ENCODE measurements at places on chromosomes 2 and 18.

GRCh38 chr18:39840406-39840805, 2114.6 kb upstream of the PIK3C3 start:
- DNase-seq: peak; percentile 20

- DNase-seq: peak; percentile 53
Observed at GRCh38 chr18:63970809-63971205, 926 bp downstream of the SERPINB8 start.

GRCh38 chr2:99573634-99574251, 83.9 kb upstream of the REV1 start:
- DNase-seq: no peak

DNA sequence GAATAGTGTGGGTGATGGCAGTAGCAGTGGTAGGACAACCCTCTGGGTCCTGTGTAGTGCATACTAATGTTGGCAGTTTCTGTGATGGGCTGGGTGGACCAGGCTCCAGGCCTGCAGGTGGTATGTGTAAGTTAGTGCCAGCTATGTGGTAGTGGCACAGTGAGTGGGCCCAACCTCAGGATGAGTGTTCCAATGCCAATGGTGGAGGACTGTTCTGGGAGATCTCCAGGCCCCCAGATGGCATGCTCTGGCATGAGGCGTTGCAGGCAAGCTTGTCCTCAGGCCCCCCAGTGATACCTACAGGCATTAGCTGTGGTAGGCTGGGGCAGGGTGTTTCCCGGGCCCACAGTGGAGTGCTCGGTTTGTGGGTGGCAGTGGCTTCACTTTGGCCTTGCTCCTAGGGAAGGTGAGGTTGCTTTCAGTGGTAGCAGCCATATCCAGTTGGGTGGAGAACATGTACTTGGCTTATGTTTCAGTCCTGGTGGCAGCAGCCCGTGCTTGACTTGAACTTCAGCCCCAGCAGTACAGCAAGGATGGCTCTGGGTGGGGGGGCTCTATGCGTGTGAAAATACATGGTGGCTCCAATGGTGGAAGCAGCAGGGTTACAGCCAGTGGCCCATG, 32.4 kb downstream of the TEX51 start:
- no peak for DNase-seq

GRCh38 chr2:191234376-191234775, 10.8 kb upstream of the MYO1B start:
- DNase-seq: no peak

DNA sequence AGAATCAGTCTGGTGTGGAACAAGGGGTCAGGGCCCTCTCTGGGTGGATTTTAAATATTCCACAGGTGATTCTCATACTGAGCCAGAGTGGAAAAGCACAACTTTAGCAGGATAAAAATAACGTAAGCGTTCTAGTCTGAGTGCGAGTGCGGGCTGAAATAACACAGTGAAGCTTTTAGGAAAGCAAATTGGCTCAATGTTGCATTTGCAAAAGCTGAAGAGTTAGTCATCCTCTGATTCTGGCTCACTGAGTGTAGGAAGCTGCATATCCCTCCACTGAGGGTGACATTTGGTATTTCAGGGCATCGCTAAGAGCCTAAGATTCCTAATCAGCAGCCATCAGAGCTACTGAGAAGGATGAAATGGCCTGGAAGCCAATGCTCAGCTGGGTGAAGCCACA, 134.7 kb downstream of the RIF1 start:
- peak; percentile 9 for DNase-seq

DNA sequence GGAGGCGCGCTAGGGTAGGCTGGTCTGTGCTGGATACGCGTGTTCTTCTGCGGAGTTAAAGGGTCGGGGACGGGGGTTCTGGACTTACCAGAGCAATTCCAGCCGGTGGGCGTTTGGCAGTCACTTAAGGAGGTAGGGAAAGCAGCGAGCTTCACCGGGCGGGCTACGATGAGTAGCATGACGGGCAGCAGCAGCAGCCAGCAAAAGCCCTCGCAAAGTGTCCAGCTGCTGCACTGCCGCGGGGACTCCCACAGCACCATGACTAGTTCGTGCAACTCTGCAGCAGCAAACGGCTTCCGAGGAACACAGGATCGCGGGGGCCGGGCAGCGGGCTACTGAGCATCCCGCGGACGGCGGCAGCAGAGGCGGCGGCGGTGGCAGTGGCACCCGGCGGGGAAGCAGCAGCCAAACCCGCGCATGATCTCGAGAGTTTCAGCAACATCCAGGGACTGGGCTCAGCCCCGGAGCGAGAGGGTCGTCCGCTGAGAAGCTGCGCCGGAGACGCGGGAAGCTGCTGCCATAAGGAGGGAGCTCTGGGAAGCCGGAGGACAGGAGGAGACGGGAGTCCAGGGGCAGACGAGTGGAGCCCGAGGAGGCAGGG, 368 bp downstream of the TMEFF2 start:
- DNase-seq: peak; percentile 22

- DNase-seq: peak; percentile 98
Observed at GRCh38 chr18:22465859-22466457, 48.2 kb upstream of the CTAGE1 start.

DNA sequence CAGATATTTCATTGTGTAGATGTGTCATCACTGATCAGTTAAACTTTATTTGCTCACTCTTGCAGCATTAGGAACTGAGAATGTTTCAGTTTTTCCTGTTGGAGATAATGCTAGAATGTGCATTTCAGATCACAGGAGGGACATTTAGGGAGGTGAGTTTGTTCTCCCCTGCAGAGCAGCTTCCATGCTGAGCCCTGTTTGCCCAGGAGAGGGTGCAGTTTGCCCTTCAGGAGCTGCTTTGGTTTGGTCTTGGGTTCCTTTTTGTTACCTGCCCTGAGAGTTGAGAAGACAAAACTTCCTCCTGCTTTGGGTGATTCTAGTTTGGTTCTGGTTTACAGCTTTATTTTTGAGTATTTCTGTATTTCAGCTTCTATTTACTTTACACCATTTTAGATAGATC, 49.9 kb downstream of the DGKD start:
- peak; percentile 28 for DNase-seq

DNA sequence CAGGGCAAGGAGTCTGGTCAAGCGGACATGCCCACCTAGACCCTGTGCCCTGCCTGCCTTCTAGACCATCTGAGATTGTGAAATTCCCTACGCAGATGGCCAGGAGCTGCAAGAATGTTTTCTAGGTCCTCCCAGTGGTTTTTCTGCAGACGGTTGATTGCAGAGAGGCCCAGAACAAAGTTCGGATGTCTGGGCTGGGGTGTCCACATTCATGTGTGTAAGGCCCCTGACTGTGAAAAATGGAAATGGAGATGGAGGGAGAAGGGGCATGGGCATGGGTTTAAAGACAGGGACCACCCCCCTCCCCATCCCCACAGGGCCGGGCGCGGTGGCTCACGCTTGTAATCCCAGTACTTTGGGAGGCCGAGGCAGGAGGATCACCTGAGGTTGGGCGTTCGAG, 11.8 kb downstream of the ARHGAP25 start:
- no peak for DNase-seq

DNA sequence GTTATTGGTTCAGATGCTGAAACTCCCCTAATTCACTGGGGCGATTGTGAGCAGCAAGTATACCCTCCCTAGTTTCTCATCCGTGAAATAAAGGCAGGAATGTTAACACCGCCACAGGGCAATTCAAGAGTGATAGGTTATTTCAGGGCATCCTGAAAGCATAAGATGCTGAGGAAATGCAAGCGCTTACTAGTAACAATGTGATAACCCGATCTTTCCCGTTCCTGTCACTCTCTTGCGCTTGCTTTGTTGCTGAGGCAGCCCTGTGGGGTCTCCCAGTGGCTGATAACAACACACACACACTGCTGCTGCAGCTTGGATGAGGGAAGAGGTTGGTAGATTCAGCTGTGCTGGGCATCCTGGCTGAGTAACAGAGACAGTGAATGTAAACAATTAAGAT, 259.3 kb downstream of the AGPS start:
- DNase-seq: no peak

DNA sequence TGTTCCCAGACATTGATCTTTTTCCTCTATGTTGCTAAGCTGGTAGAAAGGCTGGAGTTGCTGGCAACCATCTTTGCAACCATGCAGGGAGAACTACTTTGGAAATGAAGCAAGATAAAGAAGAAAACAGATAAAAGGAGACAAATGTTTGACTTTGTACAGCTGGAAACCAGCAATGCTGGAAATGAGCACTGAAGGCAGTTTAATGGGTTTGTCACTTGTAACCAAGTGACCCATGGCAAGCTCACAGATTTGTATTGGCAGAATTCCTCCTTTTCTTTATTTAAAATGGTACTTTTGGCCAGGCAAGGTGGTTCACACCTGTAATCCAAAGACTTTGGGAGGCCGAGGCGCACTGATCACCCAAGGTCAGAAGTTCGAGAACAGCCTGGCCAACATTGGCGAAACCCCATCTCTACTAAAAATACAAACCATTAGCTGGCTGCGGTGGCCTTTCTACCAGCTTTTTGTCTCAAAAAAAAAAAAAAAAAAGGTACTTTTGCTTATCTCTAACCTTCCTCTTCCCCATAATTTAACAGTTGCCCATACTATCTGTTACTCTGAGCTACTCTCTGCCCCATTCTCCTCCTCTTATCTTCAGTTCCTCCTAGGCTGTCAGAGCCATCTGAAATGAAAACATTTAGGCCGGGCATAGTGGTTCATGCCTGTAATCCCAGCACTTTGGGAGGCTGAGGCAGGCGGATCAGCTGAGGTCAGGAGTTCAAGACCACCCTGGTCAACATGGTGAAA, 2.0 kb upstream of the BOLA3 start:
- DNase-seq: no peak

DNA sequence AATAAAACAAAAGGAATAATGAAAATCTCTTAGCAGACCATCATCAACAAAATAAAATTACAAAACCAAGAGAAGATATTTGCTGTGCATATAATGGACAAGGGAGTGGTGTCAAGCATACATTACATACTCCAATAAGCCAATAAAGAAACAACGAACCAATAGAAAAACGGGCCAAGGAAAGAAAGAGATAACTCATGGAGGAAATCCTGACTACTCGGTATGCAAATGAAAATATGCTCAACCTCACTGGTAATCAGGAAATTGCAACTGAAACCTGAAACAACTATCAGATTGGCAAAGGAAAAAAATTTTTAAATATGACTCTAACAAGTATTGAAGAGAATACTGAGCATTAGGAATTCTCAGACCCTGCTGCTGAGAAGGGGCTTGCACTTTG, 84.7 kb downstream of the BCL2 start:
- DNase-seq: no peak

GRCh38 chr18:11514267-11514666, 95.1 kb upstream of the SLC35G4 start:
- no peak for DNase-seq

- peak; percentile 82 for DNase-seq
Observed at GRCh38 chr2:241558532-241559322, at the start of gene BOK. BOK (plus strand) TSS chr2:241558745; CDS start chr2:241559484, 739 bp downstream.

DNA sequence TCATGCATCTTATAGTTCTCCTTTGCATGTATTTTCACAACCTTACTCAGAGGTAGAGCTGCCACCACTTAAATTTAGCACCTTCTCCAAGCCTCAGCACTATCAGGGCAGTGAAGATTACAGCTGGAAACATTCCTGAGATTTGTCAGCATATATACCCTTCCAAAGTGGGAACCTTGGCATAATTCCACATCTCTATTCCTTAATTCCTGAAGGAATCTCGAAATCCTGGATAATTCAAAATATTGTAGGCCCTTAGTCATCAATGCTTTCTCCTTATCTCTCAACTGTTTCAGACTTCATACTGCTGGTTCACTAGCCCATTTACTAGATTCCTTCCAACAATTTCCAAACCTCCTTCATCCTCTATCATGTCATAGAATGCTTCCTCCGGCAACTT, 87.4 kb downstream of the ITSN2 start:
- no peak for DNase-seq

- peak; percentile 69 for DNase-seq
Observed at GRCh38 chr2:133789743-133790142, 221.5 kb upstream of the NCKAP5 start.

DNA sequence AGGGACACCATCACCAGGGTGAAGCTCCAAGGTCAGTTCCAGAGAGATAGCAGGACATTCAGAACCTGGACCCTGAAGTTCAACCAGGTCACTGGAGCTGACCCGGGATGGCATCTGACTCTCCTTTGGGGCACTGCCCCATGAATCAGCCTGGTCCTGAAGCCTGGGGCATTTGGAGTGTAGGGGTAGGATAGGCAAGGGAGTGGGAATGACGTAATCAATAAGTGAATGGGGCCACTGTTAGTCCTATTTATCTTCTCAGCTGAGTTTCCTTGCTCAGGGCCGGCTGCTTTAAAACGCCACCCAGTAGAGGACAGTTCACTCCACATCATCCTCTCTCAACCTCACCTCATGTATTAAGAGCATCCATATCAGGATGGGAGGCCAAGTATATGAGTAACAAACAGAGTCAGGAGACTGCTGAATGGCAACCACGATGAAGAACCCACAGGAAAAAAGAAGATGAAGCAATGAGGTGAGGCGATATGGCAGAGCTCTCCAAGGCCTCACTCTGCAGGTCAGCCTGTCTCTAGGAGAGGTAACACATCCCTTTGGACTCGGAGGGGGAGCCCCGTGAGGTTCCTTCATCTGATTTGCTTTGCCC, 1.8 kb upstream of the RFX8 start:
- no peak for DNase-seq

- DNase-seq: no peak
Observed at GRCh38 chr2:222241128-222241870, 57.5 kb downstream of the PAX3 start.

DNA sequence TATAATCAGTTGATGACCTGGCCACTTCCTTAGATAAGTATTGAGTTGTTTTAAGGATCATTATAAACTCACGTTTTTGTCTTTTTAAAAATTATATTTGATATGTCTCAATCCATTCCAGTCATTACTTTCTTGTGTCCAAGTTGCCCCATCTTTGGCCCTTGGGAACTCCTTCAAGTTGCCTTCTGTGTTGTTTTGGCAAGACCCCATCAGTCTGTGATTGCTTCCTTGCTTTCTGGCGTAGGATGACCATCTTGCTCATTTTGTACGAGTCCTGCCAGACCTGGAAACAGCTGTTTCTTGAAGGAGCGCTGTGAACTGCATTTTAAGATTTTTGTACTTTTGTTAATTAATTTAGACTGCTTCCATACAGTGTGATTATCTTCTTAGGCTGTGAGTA, 68.9 kb upstream of the ITM2C start:
- no peak for DNase-seq

GRCh38 chr18:76493213-76494161, 1.6 kb downstream of the ZNF516 start:
- DNase-seq: peak; percentile 61

DNA sequence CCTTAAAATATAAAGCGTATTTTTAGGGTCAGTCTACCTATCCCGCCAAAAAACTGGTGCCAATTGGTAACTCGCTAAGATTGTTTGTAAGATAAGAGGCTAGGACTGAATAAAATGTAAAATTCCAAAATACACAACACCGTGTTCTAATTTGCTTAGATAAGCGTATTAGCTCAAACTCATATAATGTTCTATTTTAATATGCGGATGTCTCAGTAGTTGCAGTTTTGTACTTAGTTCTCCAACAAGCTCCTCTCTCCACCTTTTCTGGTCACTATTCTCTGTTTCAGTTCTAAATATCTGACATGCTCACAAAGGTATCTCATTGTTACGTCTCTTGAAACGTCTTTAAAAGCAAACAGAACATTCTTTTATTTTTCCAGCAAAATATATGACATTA, 24.0 kb downstream of the NETO1 start:
- no peak for DNase-seq
